Stimulated activated CD8-positive, alpha-beta memory T cell treated with anti-CD3 and anti-CD28 coated beads, Interleukin-15, amount 100 ng/mL, for 48 hours (primary cell): ENCODE measurements at places on chromosomes 12 and 14.

GRCh38 chr12:11689591-11690186 is 40.2 kb downstream of the ETV6 start:
- DNase-seq: no peak

GRCh38 chr14:74019408-74020137 is 424 bp downstream of the BBOF1 start:
- no peak for DNase-seq

GRCh38 chr14:84152452-84152851 is 1377.5 kb upstream of the FLRT2 start:
- no peak for DNase-seq

DNA sequence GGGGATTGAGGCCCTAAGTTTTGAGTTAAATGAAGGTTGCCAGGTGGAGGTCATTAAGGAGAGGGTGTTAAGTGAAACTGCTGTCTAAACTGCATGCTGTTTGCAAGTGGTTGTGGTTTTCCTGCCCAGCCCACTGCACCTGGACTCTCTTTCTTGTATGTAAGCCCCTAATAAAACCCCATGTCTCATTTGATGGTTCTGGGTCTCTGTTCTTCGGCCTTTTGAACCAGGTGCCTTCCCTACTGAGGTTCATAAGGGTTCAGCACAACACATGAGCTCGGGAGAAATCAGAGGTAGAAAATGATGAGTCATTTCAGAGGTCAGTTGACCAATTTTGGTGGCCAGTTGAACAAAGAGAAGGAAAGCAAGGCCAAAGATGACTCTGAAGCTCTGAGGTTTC is 382.5 kb downstream of the RPS29 start:
- DNase-seq: no peak

DNA sequence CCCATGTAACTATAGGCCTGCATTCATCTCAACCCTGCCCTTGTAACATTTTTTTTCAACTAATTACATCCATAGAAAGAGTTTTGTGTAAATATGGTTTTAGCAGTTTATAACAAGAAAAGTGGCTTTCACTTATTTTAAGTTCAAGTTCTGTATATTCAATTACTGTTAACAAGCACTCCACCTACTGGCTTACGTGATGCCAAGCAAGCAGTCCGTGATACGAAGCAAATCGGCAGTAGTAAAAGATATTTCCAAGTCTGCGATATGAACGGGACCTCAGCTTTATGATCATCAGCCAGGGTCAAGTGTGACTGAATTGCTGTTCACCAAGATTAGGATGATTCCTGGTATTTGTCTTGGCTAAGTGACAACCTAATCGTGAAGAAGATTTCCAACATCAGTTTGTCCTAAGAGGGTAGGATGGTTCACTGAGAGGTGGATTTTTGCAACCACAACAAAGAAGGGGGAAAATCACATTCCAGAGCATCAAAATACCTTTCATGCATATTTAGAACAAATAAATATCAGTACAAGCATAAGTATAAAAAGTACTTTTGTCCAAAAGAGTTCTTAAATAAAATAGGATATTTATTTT is 456.2 kb downstream of the FOXG1 start:
- no peak for DNase-seq

- no peak for DNase-seq
Observed at GRCh38 chr14:66043921-66044320, 442.2 kb upstream of the CCDC196 start.

DNA sequence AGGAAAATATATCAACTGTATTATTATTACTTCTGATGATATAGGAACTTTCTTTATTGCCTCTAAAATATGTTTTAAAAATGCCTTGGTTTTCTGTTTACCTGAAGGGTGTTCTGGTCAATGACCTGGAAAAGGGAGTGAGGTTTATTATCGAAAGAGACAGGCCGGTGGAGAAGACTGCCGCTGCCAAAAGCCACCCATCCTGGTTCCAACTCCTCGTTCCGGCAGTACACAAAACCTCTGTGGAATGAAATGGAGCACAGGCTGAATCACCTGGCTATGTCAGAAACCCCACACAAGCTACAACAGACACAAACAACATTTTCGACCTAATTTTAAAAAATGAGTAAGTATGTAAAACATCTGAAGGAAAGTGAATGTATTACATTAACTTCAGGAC is 73.6 kb downstream of the HECTD4 start:
- DNase-seq: no peak

- DNase-seq: no peak
Observed at GRCh38 chr12:69821456-69822159, 3.4 kb upstream of the MYRFL start.

GRCh38 chr14:56172571-56172971 is 54.4 kb downstream of the PELI2 start:
- DNase-seq: no peak

DNA sequence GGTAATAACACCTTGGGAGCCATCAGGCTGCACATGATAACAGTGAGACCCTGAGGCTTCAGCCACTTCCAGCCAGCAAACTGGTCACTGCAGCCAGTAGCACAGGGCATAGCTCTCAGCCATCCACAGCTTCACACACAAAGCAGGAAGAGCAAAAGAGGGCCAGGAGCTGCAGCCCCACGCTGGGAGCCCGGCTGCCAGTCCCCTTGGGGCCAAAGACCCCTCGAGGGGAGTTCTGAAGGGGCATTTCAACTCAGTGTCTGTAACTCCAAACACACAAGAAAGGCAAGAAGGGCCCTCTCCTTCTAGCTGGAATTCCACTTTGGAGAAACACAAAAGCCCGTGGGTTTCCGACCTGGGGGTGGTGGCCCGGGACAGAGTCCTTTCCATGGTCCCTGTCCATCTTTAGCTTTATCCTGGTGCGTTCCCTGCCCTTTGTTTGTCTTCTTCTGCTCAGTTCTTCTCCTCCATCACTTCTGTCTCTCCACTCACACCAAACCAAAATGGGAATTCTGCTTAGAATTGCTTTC is 151.8 kb upstream of the FKBP4 start:
- DNase-seq: no peak

GRCh38 chr12:84698576-84699333 is 213.8 kb downstream of the SLC6A15 start:
- DNase-seq: no peak

DNA sequence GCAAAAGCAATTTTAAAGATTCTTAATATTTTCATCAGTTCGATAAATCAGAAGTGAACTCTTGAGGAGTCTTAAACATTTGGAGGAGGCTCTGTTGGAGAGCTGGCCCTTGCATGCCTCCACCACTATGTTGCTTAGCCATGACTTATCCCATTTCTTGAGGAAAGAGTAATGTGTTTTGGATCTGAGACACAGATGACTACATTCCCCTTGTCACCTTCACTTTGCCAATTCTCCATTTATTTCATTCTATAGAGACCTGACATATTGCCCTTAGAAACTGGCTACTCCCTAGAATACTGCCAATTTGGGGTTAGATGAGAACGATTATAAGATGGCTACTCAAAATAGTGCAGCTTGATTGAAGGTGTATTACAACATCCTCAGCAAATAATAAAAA is 157.4 kb upstream of the TMEM260 start:
- DNase-seq: no peak

- DNase-seq: peak; percentile 33
Observed at GRCh38 chr12:122336015-122336946, 70.0 kb upstream of the VPS33A start.

GRCh38 chr12:111730420-111730819 is 36.3 kb upstream of the ALDH2 start:
- DNase-seq: no peak

DNA sequence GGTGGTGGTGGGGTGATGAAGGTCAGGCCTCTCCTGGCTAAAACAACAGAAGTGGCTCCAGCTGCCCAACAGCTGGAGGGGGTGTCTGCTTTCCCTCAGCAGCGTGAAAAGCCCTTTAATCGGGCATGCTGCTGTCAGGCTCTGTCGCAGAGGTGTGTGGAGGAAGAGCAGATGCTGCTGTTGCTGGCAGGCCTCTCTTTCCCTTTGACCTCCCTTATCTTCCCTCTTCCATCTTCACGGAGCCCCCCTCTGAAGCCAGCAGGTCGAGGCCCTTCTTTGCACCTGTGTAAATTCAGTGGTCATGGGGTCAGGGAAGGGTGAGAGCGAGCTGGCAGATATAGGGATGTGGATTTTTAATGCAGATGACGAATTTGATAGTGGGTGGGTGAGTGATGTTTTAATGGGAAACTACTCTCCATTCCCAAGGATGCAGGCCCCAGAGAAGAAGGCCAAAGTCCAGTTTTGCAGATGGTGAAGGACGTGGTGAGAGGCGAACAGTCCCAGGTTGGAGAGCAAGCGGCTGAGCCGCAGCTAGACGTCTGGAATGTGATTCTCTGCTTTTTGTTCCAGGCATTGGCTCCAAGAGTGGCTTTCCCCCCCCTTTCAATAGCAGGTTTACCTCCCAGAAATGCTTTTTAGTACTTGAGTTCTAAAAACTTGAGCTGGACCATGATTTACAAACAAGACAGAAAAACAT is 64.0 kb downstream of the SMOC1 start:
- DNase-seq: no peak

GRCh38 chr12:6039894-6040601 is 84.4 kb downstream of the VWF start:
- DNase-seq: no peak

DNA sequence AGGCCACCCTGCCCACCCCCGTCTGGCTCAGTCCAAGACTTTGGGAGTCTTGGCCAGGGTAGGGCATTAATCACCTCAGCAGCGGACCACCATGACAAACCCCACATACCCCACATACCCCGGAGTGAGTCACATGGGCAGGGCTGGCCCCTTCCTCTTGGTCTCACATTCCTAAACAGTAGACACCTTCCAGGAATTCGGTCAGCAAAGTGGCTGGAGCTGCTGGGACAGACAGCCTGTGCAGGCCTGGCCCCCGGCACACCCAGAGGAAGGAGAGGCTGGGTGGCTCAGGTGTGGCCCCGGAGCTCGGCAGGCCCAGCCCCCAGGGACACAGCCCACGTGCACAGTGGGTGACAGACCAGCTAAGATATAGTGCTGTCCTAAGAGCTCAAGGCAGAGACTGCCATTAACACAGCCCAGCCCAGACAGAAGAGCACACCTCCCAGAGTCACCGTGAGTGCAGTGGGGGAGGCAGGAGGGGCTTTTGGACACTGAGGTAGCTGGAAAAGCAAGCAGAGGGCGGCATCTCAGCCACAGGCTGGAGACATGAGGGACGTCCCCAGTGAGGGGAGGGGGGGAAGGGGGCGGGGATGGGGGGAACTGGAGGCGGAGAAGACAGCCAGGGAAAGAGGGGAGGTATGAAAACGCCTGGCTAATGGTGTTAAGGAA is 24.0 kb downstream of the CCDC85C start:
- DNase-seq: no peak

GRCh38 chr12:89878950-89879349 is 170.3 kb upstream of the ATP2B1 start:
- no peak for DNase-seq

GRCh38 chr12:54294152-54294952 is 6.5 kb downstream of the NFE2 start:
- no peak for DNase-seq

- no peak for DNase-seq
Observed at GRCh38 chr14:43525658-43526057, 981.4 kb downstream of the FSCB start.

DNA sequence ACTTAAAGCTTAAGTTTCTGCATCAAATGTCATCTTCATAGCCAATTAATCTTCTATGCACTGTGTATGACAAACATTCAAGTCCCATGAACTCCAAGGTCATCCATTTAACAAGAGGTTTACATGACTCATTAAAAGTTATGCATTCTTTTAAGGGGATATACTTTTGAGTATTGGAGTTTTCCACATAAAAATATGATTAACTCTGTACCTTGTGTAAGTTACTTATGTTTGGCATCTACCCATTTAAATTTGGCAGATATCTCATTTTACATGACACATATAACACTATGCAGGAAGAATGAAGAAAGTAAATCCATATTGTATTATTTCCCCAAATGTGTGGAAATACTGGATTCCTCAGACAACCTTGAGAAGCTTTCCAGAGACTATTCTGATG is 240.2 kb downstream of the PAX9 start:
- no peak for DNase-seq

DNA sequence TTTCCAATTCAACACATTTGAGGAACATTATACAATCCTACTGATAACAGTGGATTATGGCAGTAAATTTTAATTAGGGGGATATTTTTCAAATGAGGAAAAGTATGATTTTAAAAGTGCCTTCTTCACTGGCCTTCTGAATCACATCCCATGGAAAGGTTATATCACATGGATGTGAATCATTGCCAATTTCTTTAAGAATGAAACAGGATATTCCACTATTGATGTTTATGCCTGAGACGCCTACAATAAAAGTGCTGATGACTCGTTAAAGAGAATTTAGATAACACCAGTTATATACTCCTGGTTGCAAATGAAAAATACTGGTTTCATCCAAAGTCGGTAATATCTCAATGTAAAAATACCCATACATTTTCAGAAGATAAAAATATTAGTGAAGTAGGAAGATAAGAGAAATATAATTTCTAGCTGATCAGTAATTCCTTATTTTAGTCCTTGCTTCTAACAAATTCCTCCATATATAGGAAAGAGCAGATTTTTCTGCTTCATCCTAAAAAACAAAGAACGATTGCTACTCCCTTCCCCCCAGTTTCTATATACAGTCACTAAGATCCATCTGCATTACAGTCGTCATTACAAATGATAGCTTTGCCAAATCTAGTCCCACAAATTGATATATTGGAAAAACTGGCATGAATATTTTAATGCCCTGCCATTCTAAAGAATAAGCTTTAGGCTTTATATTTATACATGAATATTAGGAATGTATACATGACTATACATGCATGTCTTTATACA is 139.5 kb upstream of the SOX5 start:
- DNase-seq: no peak

DNA sequence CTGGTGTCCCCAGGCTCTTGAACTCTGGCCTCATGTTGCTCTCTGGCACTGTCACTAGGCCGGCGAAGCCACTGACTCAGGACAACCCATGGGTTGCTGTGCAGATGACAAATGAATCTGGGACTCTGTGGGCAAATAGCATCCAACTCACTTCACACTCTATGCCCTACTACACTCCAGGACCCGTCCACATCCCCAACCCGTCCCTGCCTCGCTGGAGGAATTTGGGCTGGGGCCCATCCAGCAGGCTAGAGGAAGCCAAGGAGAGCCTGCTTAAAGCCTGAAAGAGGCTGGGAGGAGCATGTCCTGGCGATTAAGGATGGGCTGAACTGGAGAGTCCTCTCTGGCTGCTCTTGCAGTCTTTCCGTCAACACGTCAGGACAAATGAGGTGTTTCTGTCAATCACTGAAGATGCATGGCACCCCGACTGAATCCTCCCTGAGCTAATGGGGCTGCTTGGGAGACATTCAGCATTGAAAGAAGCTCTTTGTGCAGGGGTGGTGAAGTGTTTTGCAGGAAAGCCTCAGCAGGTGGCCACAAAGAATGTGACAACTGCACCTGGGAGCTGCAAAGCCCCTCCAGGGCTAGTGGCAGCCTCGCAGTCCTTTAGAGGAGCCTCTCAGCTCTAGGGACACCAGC is 71.7 kb downstream of the ANO2 start:
- no peak for DNase-seq

- no peak for DNase-seq
Observed at GRCh38 chr14:57009585-57010515, 199.6 kb upstream of the OTX2 start.

- DNase-seq: no peak
Observed at GRCh38 chr12:6489449-6489848, 3.6 kb downstream of the MRPL51 start.

- no peak for DNase-seq
Observed at GRCh38 chr14:90384543-90384911, 12.3 kb upstream of the CALM1 start.
